Peyer's patch (tissue), 4 donors: ENCODE measurements at places on chromosomes 1 and 21. TPM values are rescaled to one million over a fixed set of nuclear protein-coding genes. Genes with fewer than 3 reads are reported as not detected.

The WNT3A gene
- not detected for total RNA-seq

The COL6A1 gene
- 458 TPM for total RNA-seq

DNA sequence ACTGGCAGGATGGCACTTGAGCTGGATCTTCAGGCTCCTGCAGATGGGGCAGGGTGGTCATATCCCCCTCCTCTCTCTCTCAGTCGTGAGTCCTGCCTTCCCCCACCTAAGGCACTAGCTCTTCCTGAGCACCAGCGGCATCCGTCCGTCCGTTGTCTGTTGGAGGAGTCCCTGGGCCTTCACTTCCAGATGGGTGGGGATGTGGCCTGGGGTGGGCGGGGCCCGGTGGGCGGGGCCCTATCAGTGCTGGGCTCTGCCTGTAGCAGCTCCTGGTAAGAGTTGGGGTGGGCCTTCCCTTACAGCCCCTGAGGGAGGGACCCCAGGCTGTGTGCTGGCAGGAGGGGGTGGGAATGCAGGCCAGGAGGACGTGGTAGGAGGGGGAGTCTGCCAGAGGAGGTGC lies 10.3 kb downstream of the LDLRAD2 start:
- no peaks in the 10 kb centered on the region for H3K4me1 ChIP-seq
- H3K27ac ChIP-seq = no peak overlapping the region
- H3K27me3 ChIP-seq = no peaks in the 10 kb centered on the region
- no peak overlapping the region for H3K4me3 ChIP-seq
- no peaks in the 10 kb centered on the region for H3K36me3 ChIP-seq
- no peak for DNase-seq

DNA sequence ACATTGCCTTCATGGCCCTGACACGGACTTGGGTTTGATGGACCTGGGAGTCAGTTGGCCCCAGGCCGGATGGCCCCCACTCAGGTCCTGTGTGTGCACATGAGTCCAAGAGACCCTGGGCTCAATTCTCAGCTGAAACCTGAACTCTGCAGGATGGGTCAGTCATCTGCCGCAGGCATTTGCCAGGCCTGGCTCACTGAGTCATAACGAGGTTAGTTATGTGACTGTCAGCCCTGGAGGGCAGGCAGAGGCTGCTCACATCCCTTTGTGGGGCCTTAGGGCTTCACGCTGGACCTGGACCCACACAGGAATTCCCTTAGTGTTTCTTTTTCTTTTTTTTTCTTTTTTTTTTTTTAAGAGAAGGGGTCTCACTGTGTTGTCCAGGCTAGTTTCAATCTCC lies 46.5 kb downstream of the PSMG1 start:
- no peaks in the 10 kb centered on the region for H3K4me1 ChIP-seq
- H3K27ac ChIP-seq = no peak overlapping the region
- DNase-seq = no peak
- no peaks in the 10 kb centered on the region for H3K27me3 ChIP-seq
- no peak overlapping the region for H3K4me3 ChIP-seq

- no peaks in the 10 kb centered on the region for H3K27me3 ChIP-seq
- DNase-seq = no peak
- H3K4me1 ChIP-seq = no peaks in the 10 kb centered on the region
- no peaks in the 10 kb centered on the region for H3K36me3 ChIP-seq
These were observed 241.8 kb downstream of the KIF26B start for GRCh38 chr1:245396615-245397014.

- no peak overlapping the region for H3K27ac ChIP-seq
- no peaks in the 10 kb centered on the region for H3K27me3 ChIP-seq
- H3K36me3 ChIP-seq = no peaks in the 10 kb centered on the region
- no peaks in the 10 kb centered on the region for H3K4me1 ChIP-seq
These were observed 7.6 kb upstream of the PLEKHO1 start for GRCh38 chr1:150142083-150142482.

DNA sequence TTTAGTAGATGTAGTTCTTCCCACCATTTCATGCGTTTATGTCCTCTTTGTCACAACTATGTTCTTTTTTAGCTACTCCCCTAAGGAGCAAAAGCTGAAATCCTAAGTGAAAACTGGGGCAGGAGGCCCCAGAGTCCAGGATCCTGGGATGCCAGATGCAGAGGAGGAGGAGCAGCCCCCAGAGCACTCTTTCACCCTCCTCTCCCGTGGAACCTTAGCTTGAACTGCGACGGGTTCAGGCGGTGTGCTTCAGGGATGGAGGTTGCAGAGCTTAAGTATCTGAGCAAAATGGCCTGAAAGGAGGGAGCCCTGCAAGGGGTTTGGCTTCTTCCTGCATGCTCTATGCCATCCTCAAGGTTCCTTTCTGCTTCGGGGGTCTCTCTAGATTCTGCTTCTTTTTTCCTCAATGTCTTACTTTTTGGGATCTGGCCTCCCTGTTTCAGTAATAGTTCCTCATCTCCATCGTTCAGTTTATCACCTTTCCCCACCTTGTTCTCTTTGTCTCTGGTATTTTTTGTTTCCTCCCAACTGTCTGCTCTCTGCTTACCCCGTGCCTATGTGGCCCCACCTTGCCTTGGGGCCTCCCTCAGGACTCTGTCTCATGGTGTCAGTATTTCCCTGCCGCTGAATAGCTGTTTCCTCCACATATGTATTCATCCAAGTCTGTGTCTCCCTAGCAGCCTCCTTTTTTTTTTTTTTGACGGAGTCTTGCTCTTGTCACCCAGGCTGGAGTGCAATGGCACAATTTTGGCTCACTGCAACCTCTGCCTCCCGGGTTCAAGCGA lies 2.7 kb upstream of the NHLH1 start:
- DNase-seq = no peak
- H3K27ac ChIP-seq = no peak overlapping the region
- no peaks in the 10 kb centered on the region for H3K27me3 ChIP-seq
- H3K36me3 ChIP-seq = no peaks in the 10 kb centered on the region

DNA sequence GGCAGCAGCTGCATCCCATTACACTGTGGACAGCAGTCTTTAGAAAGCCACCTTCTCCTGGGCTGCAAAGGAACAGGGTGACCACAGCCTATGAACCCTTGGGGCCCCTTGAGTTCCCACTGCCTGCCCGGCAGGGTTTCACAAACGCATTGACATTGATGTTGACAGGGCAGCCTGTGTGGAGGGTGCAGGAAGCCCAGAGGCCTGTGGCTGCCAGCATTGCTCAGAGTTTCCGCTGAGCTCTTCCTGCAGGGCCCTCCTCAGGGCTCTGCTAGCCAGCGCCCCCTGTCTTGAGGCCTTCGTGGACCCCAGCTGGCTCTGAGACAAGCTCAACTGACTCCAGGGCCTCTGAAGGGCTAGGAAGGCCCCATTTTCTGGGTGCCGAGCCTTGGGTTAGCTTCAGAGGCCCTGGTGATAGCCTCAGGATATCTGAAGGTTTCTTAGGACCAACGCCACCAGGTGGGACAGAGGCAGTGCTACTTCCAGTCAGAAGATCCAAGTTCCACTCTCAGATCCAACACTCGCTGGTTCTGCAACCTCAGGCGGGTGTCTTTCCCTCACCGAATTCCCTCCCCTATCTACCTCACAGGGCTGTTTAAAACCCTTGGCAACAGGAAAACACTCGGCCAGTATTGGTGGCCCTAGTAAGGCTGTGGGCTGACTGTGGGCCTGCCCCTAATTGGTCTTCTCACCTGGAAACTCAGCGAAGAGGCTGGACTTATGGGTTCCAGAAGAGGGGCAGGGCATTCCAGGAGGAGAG lies 27.2 kb upstream of the EPS8L3 start:
- H3K4me3 ChIP-seq = no peak overlapping the region
- H3K27me3 ChIP-seq = no peaks in the 10 kb centered on the region
- H3K4me1 ChIP-seq = peaks cover 9% of the 10 kb centered on the region
- DNase-seq = peak; percentile 58
- H3K27ac ChIP-seq = peak overlapping the region; percentile 55
- no peaks in the 10 kb centered on the region for H3K36me3 ChIP-seq

- no peak overlapping the region for H3K27ac ChIP-seq
- no peak for DNase-seq
- no peaks in the 10 kb centered on the region for H3K36me3 ChIP-seq
These were observed 403.7 kb downstream of the SIPA1L2 start for GRCh38 chr1:232226197-232226712.

GRCh38 chr1:107095647-107096046 lies 39.2 kb downstream of the PRMT6 start:
- H3K4me3 ChIP-seq = no peak overlapping the region
- H3K4me1 ChIP-seq = no peaks in the 10 kb centered on the region
- H3K36me3 ChIP-seq = no peaks in the 10 kb centered on the region
- no peak for DNase-seq
- H3K27ac ChIP-seq = no peak overlapping the region

GRCh38 chr1:206023695-206024094 lies at the start of gene CTSE:
CTSE (minus strand) TSS chr1:206023895; CDS start chr1:206023791, 104 bp downstream.
- no peaks in the 10 kb centered on the region for H3K27me3 ChIP-seq
- no peak within 1 kb of the TSS for H3K27ac ChIP-seq
- no peak within 1 kb of the TSS for H3K4me3 ChIP-seq
- no peaks in the 10 kb centered on the region for H3K4me1 ChIP-seq

The DNAI4 gene
- total RNA-seq = 2.4 TPM

The H3-3A gene
- total RNA-seq = 340 TPM

DNA sequence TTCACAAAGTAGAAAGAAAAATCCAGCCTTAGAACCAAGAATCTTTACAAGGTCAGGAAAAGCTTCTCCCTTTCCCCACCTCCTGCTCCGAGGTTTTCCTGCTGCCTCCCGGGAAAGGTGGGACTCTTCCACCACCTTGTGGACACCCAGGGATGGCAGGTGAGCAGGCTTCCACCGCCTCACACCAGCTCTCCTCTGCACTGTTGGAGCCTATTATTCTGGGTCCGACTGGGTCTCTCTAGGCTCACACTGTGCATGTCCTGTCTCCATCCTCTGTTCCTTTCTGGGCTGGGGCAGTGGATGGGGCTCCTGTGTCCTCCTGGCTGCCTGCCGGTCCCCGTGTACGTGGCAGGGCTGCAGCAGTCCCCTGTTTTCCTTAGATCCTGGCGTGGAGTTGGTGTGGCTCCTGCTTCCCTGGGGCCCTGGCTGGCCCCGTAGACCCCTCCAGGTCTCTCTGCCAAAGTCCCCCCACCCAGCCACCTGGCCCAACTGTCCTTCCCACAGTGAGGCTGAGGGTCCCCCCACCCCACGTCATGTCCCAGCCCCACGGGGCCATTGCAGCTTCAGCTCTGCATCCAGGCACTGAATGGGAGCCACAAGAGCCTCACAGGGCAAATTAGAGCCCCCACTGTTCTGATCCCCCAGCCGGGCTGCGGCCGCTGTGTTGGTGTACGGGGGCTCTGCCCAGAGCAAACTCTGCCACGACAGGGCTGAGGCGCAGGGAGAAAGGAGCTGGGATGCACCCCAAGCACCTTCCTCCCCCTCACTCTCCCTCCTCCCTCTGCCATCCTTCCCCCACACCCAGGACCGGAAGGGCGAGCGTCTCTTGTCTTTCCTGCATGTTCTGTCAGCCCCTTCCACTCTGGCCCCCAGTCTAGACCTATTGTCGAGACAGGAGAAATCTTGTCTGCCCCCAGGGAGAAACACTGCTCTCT lies 3.3 kb upstream of the SLC45A1 start:
- H3K27me3 ChIP-seq = no peaks in the 10 kb centered on the region
- no peak overlapping the region for H3K4me3 ChIP-seq
- peaks cover 9% of the 10 kb centered on the region for H3K4me1 ChIP-seq
- no peaks in the 10 kb centered on the region for H3K36me3 ChIP-seq

- H3K27ac ChIP-seq = peak within 1 kb of the TSS; percentile 73
- peak within 1 kb of the TSS; percentile 24 for H3K4me3 ChIP-seq
- no peaks in the 10 kb centered on the region for H3K4me1 ChIP-seq
- H3K36me3 ChIP-seq = no peaks in the 10 kb centered on the region
- DNase-seq = peak; percentile 72
These were observed at the start of gene SLC2A5 for GRCh38 chr1:9069326-9070100. SLC2A5 (minus strand) TSS chr1:9069635; CDS start chr1:9069536, 99 bp downstream.

The AGMAT gene
- total RNA-seq = 15.7 TPM

DNA sequence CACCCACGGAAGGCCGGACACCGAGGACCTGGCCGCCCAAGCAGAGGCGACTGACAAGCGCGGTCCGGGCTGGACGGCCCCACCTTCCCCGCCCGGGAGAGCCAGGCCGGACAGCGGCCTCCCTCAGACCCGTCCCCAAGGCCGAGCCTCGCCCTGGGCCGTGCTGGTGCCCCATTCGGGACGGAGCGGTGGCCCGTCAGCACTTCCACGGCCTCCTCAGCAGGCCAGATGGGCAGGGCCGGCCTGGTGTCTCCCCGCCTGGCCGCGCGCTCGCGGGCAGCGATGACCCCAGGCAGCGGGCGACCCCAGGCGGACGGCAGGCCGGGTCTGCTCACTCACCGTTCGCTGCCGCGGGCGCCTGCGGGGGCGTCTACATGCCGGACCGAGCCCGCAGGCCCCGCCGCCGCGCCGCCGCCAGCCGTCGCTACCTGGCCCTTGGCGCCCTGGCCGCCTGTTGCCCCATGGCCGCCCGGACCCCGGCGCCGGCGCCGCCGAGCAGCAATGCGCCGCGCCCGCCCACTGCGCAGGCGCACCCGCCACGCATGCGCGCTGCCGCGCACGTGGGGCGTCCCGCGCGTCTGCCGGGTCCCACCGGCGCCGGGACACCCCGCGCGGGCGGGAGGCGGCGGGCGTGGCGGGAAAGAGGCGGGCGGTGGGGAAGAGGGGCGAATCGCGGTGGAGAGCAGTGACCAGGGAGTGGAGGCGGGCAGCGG lies at the start of gene NADK:
Gene NADK, minus strand, starts transcription at position 521 of the 713 bp plus-strand sequence. CDS start 13,064 bp downstream, outside the sequence.
- peak; percentile 82 for DNase-seq
- peak within 1 kb of the TSS; percentile 98 for H3K27ac ChIP-seq
- peak within 1 kb of the TSS; percentile 91 for H3K4me3 ChIP-seq
- H3K4me1 ChIP-seq = peaks cover 16% of the 10 kb centered on the region
- no peaks in the 10 kb centered on the region for H3K36me3 ChIP-seq

The ECM1 gene
- total RNA-seq = 10.9 TPM

DNA sequence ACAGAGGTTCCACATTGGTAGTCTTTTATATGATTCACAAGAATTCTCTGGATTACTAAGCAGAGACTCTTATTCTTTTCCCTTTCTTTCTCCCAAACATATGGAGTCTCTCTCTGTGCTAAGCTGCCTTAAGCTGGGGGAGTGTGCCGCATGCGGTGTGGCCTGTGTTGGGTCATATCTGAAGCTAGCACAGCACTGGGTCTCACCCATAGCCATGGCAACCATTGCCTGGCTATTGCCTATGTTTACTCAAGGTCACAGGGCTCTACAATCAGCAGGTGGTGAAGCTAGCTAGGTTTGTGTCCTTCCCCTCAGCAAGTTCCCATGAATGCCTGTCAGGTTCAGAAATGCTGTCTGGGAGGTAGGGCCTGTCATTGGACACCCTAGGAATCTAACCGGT lies 73.6 kb upstream of the ZRANB2 start:
- no peaks in the 10 kb centered on the region for H3K4me1 ChIP-seq
- no peaks in the 10 kb centered on the region for H3K27me3 ChIP-seq
- no peak overlapping the region for H3K4me3 ChIP-seq

DNA sequence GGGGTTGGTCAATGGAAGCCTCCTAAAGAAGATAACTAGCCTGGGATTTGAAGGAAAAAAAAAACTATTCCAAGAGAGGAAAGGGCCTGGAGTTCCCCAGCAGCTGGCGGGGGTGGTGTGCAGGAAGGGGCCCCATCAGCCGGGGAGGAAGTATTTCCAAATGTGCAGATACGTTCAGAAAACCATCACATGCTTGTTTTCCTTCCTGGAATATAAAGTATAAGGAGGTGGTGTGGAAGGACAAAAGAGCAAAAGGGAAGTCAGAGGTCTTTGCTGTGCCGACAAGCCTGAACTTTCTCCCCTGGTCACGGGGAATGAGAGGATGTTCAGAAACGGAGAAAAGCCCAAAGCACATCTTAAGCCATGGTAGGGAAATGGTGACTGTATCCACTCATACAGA lies 72.0 kb upstream of the BACE2 start:
- H3K4me1 ChIP-seq = no peaks in the 10 kb centered on the region
- H3K36me3 ChIP-seq = no peaks in the 10 kb centered on the region
- H3K4me3 ChIP-seq = no peak overlapping the region
- DNase-seq = no peak

- peak overlapping the region; percentile 94 for H3K27ac ChIP-seq
- DNase-seq = peak; percentile 42
- H3K4me1 ChIP-seq = no peaks in the 10 kb centered on the region
- no peaks in the 10 kb centered on the region for H3K27me3 ChIP-seq
- no peak overlapping the region for H3K4me3 ChIP-seq
- H3K36me3 ChIP-seq = no peaks in the 10 kb centered on the region
These were observed 4.1 kb upstream of the EPS8L3 start for GRCh38 chr1:109767637-109768334.

The DDAH1 gene
- total RNA-seq = 40.8 TPM

The TSPAN1 gene
- total RNA-seq = 229 TPM

The FCN3 gene
- not detected for total RNA-seq
